ENCODE measurements at places on chromosomes 1 and 21.
A peak's percentile ranks its signal among the peaks of the same experiment; 100 is the strongest.

DNA sequence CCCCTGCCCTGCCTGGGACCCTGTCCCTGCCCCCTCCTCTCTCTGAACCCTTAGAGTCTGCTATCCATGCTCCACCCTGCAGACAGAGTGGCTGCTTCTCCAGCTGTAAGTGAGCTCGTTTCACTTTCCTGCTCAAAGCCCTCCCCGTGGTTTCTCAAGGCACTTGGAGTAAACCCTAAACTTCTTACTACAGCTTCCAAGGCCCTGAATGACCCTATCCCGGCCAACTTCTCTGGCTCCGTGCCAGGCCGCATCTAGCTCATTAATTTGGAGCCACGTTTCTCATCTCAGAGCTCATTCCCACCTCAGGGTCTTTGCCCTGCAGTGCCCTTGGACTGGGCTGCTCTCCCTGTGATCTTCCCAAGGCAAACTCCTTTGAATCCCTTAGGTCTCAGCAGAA lies 235.1 kb upstream of the RUNX1 start:
- no peak for DNase-seq

DNA sequence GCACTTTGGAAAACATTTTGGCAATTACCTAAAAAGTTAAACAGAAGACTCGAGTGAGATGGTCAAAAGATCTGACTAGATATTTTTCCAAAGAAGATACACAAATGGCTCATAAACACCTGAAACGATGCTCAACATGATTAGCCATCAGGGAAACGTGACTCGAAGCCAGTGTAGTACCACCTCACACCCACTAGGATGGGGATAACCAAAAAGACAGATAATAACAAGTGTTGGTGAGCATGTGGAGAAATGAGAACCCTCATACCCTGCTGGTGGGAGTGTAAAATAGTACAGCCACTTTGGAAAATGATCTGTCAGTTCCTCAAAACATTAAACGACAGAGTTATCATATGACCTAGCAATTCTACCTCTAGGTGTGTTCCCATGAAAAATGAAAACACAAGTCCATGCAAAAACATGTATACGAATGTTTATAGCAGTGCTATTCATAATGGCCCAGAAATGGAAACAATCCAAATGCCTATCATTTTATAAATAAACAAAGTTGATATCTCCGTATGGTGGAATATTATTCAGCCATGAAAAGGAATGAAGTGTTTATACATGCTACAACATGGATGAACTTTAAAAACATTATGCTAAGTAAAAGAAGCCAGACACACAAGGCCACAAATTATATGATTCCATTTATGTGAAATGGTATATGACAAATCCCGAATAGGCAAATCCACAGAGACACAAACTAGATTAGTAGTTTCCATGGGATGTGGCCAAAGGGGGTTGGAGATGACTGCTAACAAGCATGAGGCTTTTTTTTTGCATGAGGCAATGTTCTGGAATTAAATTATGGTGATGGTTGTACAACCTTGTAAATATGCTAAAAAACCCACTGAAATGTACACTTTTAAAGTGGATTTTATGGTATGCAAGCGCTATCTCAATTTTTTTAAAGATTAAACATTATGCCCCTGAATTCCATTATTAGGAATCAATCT lies 625.3 kb downstream of the KIF26B start:
- no peak for DNase-seq

DNA sequence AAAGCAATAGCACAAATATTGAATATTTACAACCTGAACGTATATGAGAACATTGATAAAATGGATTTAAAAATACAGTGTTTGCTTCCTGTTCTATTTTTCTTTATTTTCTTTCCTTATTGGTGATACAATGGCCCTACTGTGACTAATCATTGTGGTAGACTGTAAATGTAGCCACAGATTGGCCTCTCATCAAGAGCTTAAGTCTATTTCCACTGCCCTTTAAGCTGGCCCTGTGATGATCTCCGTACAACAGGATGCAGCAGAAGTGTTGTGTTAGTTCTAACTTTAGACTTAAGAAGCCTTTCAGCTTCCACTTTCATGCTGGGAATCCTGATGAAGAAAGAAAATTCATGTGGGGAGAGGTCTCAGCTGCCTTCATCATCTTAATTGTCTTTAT lies 285.6 kb upstream of the B3GALT2 start:
- no peak for DNase-seq

GRCh38 chr1:29749024-29749945 lies 513.0 kb downstream of the PTPRU start:
- DNase-seq, result no peak

DNA sequence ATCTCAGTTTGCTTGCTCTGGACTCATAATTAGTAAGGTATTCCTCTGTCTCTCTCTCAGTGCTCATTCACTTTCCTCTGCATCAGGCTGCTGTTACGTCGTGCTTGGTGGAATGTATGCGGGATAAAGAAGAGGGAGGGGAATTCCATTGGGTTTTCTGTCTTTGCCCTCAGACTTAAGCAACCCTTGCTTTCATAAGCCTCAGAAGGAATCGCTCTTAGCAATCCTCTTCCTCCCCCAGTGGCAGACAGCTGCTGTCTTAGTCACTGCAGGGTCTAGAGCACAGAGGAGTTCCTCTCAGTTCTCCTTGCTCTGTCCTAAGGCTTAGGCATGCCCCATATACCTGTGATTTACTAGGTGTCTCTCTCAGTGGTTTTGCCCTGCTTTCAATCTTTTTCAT lies 19.1 kb upstream of the NTMT2 start:
- DNase-seq, result no peak

- DNase-seq, result no peak
Observed at GRCh38 chr21:25689226-25689625, 45.5 kb downstream of the ATP5PF start.

GRCh38 chr1:234608911-234609690 lies 877 bp downstream of the IRF2BP2 start:
- peak; percentile 90 for DNase-seq

DNA sequence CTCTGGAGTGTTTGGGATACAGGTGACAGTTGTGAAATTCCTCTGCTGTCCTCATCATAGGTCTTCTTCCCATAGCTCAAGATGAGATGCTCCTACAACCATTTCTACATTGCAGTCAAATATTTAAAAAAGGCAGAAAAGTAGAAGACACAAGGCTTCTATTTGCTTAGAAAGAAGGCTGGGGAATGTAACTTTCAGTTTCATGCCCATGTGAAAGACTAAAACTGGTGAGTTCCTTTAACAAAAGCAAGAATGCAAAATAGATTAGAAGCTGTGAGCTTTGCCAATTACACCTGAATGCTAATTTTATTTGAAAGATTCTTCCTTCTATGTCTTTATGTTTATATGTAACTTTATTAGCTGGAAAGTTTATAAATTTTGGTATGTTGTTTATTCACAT lies 1682.7 kb downstream of the BRINP3 start:
- no peak for DNase-seq

DNA sequence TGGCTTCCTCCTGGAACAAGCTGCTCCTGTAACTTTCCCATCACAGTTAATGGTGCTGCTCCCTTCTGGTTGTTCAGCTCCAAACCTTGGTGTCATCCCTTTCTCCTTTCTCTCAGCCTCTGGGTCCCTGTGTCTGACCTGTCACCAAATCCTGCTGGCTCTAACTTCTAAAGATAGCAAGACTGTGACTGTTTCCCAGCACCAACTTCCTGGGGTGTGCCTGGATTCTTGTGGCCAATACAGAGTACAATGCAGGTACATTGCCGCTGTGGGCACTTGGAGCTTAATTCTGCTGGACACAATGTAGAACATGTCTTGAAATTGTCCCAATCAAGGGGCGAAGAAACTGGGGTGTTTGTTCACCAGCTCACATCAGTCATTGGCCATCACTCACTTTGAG lies 156.7 kb upstream of the CSF3R start:
- DNase-seq, result no peak

DNA sequence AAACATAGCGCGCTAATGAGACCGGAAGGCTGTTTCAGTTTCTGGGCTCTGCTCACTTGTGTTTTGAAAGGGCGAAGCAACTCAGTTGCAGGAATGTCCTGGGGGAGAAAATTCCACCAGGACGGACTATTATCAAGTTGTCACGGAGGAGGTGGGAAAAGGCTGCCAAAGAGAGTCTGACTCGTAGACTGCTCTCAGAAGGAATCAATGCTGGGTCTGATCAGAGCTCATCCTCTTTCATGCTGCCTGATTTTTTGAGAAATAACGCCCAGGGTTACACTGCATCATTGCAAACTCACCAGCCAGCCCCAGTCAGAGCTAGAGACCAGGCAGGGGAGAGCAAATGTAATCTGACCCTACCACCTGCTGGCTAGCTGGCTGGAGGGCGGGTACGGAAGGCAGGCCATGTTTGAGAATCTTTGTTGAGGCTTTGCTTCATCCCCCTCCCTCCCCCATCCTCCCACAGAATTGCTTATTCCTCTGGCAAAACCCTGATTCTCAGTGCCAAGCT lies 36.4 kb upstream of the BCL9 start:
- DNase-seq, result no peak

- DNase-seq, result no peak
Observed at GRCh38 chr1:8782001-8782620, 35.3 kb downstream of the RERE start.

GRCh38 chr21:34865400-34866241 lies 183.5 kb downstream of the RUNX1 start:
- DNase-seq, result peak; percentile 77

- DNase-seq, result no peak
Observed at GRCh38 chr1:153360190-153360589, 2.5 kb downstream of the S100A9 start.

GRCh38 chr1:177082855-177083693 lies 81.4 kb downstream of the ASTN1 start:
- no peak for DNase-seq

GRCh38 chr1:54835970-54836369 lies 34.8 kb upstream of the TTC22 start:
- no peak for DNase-seq

GRCh38 chr1:150366416-150367296 lies 2.7 kb downstream of the RPRD2 start:
- DNase-seq, result no peak

- DNase-seq, result peak; percentile 87
Observed at GRCh38 chr1:202159534-202160371, 649 bp downstream of the PTPN7 start.

GRCh38 chr1:60069691-60070090 lies 3.9 kb downstream of the C1orf87 start:
- no peak for DNase-seq

- no peak for DNase-seq
Observed at GRCh38 chr1:75861831-75862230, 65.1 kb downstream of the MSH4 start.

DNA sequence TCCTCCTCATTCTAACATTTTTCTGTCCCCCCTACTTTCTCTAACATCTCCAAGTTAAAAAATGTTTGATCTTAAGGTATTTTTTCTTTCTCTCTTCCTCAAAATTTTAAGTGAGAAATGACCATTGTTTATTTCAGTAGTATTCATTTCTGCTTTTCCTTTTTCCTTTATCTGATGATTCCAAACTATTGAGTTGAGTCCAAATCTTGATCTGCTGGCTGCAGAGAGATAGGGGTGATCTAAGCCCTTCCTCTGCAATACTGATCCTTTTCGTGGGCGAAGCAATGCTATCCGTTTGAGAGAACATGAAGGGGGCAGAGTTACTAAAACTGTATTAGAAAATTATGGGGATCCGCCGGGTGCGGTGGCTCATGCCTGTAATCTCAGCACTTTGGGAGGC lies 516 bp upstream of the NMNAT2 start:
- no peak for DNase-seq

DNA sequence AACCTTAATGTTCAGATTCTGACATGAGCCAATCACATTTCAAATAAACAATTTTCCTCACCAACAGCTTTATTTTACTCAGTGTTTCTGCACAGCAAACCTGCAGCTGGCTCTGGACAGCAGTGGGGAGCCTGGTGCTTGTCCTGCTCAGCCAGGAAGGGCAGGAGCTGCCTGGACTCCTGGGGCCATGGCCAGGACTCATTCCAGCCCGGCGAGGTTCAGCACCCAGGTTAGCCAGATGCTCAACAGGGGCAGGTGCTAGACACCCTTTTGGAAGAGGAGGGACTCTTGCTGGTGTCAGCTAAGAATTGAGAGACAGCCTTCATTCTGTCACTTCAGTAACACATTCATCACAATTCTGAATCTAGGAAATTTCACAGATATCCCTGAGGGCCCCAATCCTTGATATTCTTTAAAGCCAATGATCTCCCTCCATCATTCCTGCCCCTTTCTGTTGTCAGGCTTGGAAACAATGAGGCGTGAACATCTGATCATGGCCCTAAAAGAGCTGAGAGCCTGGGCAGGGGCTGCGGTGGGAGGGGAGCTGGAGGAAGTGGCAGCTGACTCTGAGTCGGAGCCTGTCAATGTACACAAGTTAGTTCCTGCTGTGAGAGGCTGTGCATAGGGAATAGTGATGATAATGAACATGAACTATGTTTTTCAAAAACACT lies 251.3 kb downstream of the SDCCAG8 start:
- no peak for DNase-seq

- peak; percentile 72 for DNase-seq
Observed at GRCh38 chr1:221708076-221708571, 33.8 kb downstream of the DUSP10 start.

- no peak for DNase-seq
Observed at GRCh38 chr1:204307334-204307883, 52.3 kb downstream of the PLEKHA6 start.

- DNase-seq, result no peak
Observed at GRCh38 chr21:38396325-38396724, 102.0 kb downstream of the ERG start.

DNA sequence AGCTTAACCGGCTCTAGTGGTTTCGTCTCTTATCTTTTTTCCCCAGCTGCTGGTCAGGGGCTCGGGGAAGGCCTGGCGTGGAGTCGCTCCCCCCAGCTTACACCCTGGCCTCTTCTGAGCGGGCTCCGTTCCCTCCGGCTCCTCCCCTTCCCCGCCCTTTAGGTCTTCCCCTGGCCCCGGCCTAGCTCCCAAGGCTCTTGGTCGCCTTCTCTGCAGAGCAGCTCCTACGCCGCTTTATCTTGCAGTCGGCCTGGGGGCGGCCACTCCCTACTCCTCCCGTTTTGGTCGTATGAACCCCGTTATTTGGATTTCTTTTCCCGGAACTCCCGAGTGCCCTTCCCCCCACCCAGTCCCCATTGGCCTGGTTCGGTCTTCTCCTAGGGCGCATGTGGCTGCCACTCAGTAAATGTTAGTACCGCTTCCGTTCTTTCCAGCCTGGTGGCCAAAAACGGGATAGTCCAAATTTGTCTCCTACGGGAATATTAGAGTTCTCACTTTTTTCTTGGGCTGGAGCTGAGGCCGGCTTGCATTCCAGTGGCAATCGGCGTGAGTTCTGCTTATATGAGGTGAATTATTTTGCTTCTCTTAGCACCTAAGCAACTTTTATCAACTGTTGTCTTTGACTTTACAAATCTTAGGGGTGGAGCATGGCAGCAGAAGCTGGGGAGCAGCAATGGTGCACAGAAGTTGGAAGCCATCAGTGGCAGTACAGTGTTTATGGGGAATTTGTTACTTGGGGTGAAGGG lies 467 bp downstream of the THRAP3 start:
- no peak for DNase-seq

DNA sequence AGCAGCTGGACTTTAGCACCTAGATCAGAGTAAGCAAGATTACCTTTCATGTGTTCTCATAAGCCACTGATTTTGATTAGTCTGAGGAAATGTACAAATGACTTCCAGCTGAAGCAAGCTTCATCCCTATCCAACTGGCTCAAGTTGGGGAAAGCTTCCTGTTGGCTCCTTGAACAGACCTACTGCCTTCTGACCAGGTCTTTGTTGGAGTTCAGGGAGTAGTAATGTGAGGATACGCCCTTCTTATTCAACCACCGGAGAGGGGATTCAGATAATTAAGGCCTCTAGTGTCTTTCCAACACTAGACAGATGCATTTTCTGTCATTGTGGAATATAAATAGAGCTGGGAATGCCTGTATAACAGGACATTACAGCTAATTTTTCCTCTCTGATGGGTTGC lies 268.9 kb downstream of the TGFB2 start:
- DNase-seq, result no peak

- no peak for DNase-seq
Observed at GRCh38 chr1:228161362-228161761, 4.2 kb upstream of the IBA57 start.

All from activated effector memory CD4-positive, alpha-beta T cell treated with anti-CD3 and anti-CD28 coated beads, Interleukin-2, amount 50 U/mL, for 16 hours (primary cell).